CD4-positive, alpha-beta T cell treated with Interleukin-4 for 4 hours (primary cell): ENCODE measurements at places on chromosomes 1 and 21.

DNA sequence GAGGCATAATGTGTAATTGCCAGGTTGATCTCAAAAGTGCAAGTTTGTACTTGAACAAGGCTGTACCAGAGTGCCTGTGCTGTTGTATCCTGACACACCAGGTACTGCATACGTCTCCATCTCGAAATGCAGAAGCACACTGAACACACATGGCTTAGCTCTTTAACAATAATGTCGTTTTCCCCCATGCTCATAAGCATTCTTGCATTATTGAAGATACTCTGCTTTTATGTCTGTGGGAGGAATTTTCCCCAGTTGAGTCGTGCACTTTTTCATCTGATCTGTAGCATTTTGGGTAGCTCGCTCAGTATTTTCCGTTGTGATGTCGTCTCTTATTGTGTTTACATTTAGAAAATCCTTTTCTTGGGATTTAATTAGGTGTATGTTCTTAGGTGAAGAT lies 98.7 kb downstream of the PCBP3 start:
- DNase-seq, result no peak

DNA sequence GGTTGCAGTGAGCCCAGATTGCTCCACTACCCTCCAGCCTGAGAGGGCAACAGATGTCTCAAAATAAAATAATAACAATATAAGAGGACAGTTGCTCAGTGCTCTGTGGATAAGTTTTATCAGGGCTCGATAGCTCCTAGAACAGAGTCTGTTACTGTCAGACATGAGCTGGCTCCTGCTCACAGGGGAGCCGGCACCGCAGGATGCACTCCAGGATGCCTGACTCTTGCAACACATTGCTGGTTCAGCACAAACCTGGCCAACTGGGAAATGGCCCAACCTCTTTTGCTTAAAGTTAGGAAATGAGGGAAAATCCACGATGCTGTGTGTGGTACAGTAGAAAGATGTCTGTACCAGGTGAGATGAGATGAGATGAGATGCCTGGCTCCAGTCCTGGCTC lies 5.8 kb upstream of the CTSE start:
- DNase-seq, result no peak

DNA sequence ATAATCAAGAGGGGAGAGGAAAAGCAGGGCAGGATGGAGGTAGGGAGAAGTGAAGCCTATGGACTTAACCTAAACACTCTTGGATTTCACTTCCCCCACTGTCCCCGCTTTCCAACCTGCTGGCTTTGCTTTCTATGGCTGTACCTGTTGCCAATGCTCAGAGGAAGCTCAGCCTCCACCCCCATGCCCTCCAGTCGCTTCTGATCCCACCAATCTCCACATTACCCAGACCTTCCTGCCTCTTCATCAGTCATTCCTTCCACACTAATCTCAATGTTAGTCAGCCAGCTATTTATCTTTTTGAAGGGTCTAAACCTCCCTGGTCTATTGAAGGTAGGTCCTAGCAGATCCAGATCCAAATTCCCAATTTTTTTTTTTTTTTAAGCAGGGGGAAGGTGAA lies 24.1 kb downstream of the ERI3 start:
- DNase-seq, result no peak

DNA sequence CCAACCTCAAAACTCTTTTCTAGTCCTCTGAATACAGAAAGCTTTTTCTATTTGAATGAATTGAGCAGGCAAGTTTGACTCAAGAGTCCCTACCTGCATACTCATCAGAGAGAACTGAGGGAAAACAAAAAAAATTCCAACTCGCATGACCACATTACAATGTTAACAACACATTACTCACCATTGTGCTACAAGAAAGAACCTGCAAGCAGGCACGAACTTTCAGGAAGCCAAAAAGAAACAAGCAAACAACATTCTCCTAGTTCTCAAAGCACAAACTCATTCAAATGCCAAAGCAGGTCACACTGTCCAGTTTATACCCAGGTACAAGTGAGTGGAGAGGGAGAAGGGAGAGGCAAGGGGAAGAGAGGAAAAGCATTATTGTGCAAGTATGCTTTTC lies 14.6 kb downstream of the OTUD7B start:
- DNase-seq, result no peak

- no peak for DNase-seq
Observed at GRCh38 chr21:38679534-38679933, 126.2 kb upstream of the ETS2 start.

DNA sequence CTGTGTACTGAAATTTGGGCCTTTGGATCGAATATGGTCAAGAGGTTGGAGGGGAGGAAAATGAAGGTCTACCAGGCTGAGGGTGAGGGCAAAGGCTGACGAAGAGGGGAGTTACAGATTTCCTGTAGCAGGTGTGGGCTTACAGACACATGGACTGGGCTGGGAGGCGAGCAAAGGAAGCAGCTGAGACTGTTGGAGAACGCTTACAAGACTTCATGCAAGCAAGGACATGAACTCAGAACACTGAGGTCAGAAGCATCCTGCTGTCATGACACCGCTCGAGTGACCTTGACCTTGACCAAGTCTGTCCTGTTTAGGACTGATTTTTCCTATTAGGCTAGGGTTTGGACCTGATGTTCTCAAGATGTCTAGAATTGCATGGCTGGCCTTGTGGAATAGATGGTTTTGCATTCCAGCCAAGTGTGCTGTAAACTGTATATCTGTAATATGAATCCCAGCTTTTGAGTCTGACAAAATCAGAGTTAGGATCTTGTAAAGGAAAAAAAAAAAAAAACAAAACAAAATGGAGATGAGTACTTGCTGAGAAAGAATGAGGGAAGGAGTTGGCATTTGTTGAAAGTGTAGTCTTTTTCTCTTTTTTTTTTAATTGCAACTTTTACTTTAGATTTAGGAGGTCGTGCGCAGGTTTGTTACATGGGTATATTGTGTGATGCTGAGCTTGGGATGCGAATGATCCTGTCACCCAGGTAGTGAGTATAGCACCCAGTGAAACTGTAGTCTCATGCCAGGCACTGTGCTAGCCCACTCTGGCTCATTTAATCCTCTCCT lies 5.8 kb downstream of the ELF3 start:
- DNase-seq, result no peak

GRCh38 chr1:158507511-158507910 lies 35.5 kb downstream of the OR10R2 start:
- DNase-seq, result no peak
